Naive thymus-derived CD8-positive, alpha-beta T cell (primary cell): ENCODE measurements at places on chromosomes 6 and 20. TPM values are rescaled to one million over a fixed set of nuclear protein-coding genes. Genes with fewer than 3 reads are reported as not detected.

DNA sequence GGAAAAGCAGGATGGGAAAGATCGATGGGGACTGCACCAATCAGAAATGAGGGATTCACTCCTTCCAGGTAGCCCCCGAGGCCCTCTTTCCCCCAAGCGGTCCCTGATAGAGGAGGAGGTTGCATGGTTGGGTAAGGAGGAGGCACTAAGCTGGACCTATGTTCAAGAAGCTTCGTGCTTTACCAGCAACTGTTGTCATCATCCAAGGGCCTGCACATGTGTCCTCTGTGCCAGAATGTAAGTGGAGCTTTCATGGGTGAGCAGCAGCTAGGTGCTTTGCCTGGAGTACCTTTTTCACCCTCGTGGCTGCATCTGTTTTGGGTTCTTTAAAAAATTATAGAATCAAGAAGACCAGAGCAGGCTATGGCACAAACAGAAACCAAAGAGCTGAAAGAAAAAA, 54.0 kb downstream of the GMPR start:
- no peak for DNase-seq

- no peak for DNase-seq
Observed at GRCh38 chr20:25353747-25354705, 36.6 kb downstream of the ABHD12 start.

DNA sequence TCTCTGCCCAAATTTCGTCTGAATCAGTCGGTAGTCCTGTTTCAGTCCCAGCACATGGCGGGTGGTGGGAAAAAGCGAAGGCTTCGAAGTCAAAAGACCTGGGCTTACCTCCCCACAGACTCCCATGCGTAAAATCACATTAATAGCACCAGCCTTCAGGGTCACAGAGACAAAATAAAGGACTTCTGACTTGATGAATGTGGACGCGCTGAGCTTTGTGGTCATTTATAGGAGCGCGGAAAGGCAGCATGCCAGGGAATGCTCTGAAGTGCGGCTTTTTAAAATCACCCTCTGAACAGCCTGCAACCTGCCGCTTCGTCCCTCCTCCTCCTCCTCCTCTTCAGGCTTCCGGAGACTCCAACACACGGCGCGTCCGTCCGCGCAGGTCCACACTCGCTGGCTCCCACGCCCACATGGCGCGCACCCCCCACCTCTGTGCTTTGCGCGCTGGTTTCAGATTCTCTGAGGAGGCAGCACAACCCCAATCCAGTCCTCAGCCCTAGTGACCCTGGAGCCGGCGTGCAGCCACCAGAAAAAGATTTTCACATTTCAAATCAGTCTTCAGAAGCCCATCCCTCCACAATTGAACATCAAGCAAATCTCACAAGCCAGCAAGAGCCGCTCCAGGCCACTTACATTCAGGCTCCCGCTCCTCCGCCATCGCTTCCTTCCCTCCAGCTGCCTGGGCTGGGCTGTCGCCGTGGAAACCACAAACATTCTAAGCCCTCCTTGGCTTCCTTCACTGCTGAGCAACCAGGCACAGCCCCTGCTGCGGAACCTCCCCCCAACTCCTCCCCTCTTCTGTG, at the start of gene C6orf118:
Gene C6orf118, minus strand, starts transcription at position 680 of the 806 bp plus-strand sequence. Its CDS starts 19 bp downstream, at position 661.
- DNase-seq, result no peak

The FOXA2 gene
- not detected for total RNA-seq

The DEFB124 gene
- total RNA-seq, result not detected
